ENCODE measurements at places on chromosomes 7 and 10.

DNA sequence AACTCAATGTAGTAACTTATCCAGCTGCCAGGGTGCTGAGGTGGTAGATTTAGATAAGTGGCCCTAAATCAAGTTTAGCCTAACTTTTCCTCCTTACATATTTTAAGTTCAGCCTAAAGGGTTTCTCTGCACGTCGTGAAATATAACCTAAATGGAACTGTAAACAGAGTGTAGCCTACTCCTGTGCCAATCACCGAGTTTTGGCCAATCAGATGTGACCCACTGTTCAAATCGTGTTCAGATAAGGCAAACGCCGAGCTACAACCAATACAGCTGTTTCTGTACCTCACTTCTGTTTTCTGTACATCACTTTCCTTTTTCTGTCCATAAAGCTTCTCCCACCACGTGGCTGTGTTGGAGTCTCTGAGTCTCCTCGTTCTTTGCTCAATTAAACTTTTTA, 904.2 kb upstream of the POT1 start:
- DNase-seq: no peak

- DNase-seq: peak; percentile 12
Measured at GRCh38 chr7:11833431-11833830, 1.4 kb upstream of the THSD7A start.

GRCh38 chr10:118955951-118956801, 73.3 kb upstream of the NANOS1 start:
- DNase-seq: no peak

DNA sequence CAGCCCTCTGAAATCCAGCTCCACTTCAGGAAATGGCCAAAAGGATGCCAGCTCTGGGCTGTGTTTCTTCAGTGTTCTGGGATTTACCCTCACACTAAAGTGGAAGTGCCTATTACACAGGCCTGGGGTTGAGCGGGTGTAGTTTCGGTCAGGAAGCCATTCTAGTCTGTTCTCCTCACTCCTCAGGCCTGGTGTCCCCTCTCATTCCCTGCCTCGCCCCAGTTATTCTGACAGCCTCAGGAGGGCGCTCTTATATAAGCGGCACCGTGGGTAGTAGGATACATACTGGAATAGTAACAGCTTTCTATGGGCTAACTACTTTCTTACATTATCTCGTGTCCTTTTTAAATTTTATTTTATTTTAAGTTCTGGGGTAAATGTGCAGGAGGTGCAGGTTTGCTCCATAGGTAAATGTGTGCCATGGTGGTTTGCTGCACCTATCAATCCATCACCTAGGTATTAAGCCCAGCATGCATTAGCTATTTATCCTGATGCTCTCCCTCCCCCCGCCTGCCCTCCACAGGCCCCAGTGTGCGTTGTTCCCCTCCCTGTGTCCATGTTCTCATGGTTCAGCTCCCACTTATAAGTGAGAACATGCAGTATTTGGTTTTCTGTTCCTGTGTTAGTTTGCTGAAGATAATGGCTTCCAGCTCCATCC, 12.2 kb upstream of the LGI1 start:
- DNase-seq: no peak

DNA sequence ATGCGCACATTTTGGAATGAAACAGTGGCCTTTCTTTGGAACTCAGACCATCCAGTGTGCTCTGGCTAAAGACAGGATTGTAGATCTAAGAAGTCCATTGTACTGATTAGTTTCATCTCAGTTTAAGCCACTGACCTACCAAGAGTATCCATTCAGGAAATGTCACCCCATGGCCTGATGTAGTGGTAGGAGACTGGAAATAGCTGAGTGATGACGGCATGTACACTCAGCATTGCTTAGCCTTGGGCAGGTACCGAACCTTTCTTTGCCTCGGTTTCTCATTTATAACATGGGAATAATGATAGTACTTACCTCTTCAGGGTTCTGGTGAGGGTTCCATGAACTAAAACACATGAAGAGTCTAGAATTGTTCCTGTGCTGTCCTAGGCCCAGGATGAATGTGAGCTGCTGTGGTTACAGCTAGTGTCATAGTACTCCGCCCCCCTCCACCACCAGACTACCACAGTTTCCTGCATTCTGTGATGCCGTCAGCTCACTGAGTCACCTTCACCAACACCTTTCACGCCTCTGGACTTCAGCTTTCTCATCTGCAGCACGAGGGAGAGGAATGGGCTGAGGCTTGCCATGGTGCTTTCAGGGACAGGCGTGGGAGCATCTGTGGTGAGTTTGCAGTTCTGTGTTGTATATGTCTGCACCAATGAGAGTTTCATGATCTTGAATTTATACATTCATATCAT, 484.0 kb upstream of the GALNT17 start:
- DNase-seq: peak; percentile 91

- DNase-seq: no peak
Measured at GRCh38 chr7:6159524-6160031, 112.8 kb downstream of the CYTH3 start.

DNA sequence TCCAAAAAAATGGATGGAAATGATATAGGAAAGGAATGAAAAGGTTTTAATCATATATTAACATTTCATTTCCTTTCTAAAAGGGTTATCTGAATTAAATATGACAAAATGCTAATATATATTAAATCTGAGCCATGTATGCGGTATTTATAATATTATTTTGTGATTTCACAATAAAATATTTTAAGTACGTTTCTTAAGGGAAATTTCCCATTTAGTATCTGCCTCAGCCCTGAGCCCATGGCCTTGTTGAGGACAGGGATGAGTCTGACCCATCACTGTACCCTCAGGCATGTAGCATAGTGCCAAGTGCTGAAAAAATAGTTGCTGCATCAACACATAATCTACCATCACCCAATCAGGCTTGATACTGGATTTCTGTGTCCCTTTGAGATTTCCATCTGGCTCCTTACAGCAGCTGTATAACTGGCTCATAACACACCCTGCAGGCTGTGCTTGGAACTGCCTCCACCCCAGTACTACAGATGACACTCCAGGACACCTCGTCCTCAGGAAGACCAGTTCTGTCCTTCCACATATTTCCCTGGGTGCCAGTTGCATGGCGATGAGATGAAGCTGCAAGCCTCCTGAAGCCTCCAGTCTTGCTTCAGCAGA, 59.4 kb upstream of the ASAH2 start:
- peak; percentile 27 for DNase-seq

- DNase-seq: no peak
Measured at GRCh38 chr7:259191-259505, 30.8 kb upstream of the FOXL3 start.

GRCh38 chr10:14016011-14016536, 314.6 kb downstream of the FRMD4A start:
- no peak for DNase-seq

DNA sequence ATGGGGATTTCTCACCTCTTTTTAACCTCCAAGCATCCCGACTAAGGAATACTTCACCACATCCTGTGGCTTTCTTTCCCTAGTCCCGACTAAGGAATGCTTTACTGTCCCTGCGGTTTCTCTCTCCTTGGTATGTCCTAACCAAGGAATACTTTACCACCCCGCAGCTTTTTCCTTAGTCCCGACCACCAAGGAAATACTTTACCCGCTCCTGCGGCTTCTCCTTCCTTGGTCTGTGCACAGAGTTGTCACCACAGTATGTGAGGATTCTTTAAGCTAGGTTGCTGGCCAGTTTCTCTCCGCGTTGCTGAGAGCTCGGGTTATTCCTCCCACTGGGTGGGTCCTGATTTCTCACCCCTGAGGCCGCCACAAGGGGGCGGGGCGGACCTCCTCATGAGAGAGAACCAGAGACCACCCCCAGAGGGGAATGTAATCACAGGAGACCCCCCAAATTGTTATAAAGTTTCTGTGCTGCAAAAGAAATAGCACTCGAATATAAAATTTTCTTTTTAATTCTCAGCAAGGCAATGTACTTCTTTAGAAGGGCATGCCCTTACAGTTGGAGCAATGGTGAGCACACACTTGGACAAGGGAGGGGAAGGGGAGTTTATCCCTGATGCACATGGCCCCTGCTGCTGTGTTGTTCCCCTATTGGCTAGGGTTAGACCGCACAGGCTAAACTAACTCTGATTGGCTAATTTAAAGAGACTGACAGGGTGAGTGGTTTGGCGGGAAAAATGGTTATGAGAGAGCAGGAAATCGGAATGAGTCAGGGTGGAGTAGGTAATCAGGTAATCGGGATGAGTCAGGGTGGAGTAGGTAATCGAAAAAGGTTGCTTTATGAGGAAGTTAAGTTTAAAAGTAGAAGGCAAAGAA, 12.8 kb downstream of the SUGCT start:
- DNase-seq: no peak

- DNase-seq: no peak
Measured at GRCh38 chr7:44720301-44720700, 28.3 kb upstream of the ZMIZ2 start.

DNA sequence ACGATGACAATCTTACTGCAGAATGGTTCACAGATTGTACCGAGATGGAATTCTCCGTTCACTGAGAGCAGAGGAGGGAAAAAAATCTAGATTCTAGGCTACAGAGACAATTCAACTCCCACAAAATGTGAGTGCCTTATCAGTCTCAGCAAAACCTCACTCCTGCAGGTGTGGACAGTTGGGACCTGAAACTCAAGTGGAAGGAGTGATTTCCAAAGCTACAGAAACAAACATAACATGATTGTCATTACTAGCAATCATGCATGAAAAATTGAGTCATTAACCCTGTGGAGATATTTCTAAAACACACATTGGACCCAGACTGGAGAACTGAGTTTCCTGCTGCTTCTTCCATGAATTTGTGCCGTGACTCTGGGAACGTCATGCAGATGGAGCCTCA, 70.3 kb downstream of the CALML3 start:
- DNase-seq: peak; percentile 71

DNA sequence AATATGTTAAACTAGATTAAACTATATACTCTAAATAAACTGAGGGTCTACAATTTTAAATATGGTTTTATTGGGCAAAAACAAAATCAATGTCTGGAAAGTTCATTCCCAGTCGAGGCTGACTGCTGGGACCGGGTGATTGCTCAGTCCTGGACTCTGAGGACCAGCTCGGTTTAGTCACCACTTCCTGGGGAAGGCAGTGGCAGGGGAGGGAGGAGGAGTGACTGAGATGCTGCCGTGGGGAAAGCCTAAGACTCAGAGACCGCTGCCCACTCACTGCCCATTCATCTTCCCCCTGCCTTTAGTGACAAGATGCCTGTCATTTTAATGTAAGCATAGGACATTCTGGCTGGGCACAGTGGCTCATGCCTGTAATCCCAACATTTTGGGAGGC, 29.0 kb downstream of the ATOH7 start:
- DNase-seq: peak; percentile 73

DNA sequence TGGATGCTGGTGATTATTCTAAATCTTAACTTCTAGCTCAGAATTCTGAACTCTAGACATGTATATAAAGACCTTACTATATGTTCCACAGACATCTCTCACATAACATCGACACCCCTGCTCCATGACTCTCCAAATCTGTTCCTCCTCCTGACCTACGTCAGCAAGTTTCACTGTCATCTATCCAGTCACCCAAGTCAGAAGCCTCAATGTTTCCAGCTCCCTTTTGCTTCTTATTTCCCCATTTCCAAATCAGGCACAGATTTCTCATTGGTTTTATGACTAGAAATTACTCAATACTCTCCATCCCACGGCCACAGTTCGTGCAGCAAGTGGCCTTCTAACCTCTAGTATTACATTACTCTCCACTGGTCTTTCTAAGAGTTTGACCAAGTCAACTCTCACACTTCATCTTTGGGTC, 28.5 kb downstream of the EPC1 start:
- no peak for DNase-seq

GRCh38 chr10:637771-638195, 51.7 kb downstream of the DIP2C start:
- no peak for DNase-seq

DNA sequence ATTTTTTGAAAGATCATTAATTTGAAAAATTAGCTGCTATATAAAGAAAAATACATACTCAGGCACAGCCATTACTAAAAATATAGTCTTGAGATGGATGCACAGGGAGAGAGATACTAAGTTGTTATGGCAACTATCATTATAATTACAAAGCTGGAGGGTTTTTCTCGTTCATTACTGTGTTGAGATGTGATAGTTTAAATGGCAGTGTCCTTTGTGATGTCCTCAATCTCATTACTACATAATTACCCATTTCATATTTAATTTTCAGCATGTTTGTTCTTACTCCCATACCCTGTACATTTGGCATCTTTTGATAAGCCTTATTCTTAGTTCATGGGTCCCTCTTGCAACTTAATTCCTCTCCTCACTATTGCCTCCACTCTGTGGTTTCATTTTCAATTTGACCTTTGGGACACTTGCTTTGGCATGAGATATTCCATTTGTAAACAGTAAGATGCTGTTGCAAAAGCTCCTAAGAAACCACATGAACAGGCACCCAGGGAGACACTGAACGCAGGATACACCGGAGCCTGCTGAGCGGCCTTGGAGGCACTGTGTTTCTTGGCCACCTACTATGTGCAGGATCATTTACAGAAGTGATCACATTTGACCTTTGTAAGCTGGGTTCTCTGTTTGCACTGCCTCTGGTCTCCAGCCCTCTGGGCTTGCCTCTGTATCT, 4.8 kb upstream of the CPXM2 start:
- no peak for DNase-seq

GRCh38 chr10:6351495-6351894, 148.8 kb downstream of the PFKFB3 start:
- peak; percentile 57 for DNase-seq

- no peak for DNase-seq
Measured at GRCh38 chr7:1586827-1587705, 17.2 kb upstream of the PSMG3 start.

- DNase-seq: no peak
Measured at GRCh38 chr7:30196408-30196807, 61.6 kb downstream of the MTURN start.

- DNase-seq: peak; percentile 32
Measured at GRCh38 chr10:59337201-59337652, 25.1 kb downstream of the FAM13C start.

- DNase-seq: peak; percentile 54
Measured at GRCh38 chr10:124992462-124993344, 50.8 kb downstream of the ZRANB1 start.

DNA sequence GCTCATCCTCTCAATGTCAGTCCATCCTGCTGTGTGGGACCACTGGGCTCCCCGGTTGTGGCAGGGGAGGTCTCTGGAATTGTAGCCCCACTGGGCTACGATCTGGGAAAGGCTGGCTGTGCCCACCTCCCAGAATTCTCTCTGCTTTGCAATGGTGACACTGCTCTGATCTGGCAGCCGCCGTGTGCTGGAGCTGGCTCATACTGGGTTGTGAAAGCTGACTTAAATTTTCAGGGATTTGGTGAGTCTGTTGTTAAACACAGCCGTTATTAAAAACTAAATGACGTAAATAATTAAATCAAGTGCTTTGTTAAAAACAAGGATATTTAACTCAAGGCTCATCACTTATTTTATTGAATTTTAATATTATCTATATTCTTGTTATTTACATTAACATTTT, 160.0 kb downstream of the TAX1BP1 start:
- no peak for DNase-seq

- peak; percentile 91 for DNase-seq
Measured at GRCh38 chr7:139341776-139342226, 664 bp downstream of the FMC1 start.

GRCh38 chr7:104267701-104268368, 60.0 kb upstream of the ORC5 start:
- peak; percentile 25 for DNase-seq
